ENCODE measurements at places on chromosomes 5 and 9.
A peak's percentile ranks its signal among the peaks of the same experiment; 100 is the strongest.

DNA sequence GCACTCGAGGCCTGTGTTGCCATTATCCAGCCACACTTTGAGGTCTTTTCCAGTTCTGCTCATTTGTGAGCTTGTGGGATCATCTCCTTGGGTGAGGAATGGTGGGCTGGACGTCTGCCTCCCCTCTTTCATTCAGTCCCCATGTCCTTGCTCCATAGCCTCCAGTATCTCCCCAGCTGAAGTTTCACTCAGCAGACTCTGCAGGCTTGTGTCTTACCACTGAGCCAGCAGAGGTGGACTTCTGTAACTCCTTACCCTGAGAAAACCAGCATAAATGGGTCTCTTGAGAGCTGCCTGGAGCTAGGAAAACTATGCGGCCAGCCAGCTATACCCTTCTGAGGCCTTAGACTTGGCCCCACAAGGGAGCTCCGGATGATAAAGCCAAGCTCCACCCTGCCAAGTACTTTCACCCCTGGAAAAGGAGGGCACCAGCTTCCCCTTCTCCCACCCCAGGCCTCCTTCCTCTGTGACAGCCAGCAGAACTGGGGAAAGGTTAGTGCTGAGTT, 12.2 kb downstream of the IRF1 start:
- DNase-seq, result no peak

- DNase-seq, result no peak
Measured at GRCh38 chr5:96752341-96753016, 55.3 kb downstream of the ERAP1 start.

GRCh38 chr5:35804841-35805240, 51.9 kb upstream of the IL7R start:
- DNase-seq, result no peak

DNA sequence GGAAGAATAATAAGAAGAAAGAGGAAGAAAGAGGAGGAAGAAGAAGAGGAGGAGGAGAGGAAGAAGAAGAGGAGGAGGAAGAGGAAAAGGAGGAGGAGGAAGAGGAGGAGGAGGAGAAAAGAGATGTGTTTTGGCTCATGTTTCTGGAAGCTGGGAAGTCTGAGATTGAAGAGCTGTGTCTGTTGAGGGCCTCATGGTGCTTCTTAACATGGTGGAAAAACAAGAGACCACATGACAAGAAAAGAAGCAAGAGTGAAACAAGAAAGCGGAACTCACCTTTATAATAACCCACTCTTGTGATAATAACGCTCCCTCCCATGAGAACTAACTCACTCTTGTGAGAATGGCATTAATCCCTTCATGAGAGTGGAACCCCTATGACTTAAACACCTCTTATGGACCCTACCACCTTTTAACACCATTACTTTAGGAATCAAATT, 36.1 kb upstream of the RANBP6 start:
- no peak for DNase-seq

DNA sequence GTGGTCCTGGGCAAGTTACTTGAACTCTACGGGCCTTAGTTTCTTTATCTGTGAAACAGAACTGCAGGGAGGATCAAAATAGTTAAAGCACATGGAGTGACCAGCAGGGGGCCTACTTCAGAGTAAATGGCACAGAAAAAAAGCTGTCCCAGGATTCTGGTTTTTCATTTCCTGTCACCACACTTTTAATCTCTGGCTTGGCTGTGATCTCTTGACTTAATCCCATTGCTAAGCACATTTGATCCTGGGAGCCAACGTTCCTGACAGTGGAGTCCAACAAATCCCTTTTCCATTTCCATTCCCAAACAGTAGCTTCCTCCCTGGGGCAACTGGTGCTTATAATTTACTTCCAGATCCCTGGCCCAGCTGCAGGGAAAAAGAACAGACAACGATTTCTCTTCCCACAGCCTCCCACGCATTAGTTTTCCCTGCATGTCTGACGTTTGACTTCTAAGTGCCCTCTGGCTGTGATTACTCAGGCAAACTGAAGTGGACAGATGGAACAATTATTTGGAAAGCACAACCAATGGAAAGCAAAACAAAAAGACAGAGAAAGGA, 136.5 kb upstream of the STK32A start:
- no peak for DNase-seq

DNA sequence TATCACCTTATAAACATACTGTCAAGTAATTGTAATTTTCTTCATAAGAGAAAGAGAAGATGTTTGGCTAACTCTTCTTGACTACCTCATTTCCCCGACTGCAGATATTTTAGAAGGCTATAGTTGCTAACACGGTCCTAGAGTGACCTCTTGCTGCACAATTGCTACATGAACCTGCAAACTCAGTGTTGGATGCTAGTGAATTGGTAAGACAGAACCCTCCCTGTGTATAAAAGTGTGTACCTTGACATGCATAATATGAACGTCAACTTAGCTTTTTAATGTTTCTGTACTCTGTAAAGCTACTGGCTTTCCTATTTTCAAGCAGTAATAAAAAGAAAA, 46.7 kb upstream of the CER1 start:
- no peak for DNase-seq

DNA sequence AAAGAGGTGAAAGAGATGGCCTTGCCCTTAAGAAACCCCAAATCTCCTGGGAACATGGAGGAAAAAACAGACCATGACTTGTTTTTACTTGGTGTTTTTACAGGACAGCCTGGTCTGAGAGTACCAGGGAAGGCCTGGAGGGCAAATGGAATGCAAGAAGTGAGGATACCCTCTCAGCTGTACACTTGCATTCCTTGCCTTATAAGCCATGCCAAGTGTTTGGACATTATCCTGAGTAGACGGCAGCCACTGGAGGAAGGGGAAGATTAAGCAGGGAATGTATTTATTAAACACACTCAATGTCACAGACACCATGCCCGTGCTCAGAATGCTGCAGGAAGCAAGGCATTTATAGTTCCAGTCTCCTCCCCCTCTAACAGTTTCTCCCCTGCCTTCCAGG, 581.4 kb downstream of the CDK5RAP2 start:
- DNase-seq, result no peak

GRCh38 chr5:159257007-159257406, 6.1 kb upstream of the UBLCP1 start:
- DNase-seq, result no peak

DNA sequence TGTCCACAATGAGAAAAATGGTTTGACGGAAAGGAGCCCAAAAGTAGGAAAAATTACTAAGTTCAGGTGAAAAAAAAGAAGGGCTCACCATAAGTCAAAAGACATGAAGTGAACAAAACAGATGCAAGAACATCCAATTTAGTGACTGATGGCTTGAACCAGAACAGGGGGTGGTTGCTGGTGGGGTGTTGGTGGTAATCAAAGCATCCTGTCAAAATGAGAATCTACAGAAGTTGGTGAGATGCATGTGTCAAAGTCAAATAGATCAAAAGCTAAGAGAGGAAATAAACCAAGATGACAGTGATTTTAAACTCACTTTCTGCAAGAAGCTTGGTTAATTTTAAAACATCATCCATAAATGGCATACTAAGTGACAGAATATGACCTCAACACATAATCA, 117.4 kb downstream of the MLLT3 start:
- no peak for DNase-seq

DNA sequence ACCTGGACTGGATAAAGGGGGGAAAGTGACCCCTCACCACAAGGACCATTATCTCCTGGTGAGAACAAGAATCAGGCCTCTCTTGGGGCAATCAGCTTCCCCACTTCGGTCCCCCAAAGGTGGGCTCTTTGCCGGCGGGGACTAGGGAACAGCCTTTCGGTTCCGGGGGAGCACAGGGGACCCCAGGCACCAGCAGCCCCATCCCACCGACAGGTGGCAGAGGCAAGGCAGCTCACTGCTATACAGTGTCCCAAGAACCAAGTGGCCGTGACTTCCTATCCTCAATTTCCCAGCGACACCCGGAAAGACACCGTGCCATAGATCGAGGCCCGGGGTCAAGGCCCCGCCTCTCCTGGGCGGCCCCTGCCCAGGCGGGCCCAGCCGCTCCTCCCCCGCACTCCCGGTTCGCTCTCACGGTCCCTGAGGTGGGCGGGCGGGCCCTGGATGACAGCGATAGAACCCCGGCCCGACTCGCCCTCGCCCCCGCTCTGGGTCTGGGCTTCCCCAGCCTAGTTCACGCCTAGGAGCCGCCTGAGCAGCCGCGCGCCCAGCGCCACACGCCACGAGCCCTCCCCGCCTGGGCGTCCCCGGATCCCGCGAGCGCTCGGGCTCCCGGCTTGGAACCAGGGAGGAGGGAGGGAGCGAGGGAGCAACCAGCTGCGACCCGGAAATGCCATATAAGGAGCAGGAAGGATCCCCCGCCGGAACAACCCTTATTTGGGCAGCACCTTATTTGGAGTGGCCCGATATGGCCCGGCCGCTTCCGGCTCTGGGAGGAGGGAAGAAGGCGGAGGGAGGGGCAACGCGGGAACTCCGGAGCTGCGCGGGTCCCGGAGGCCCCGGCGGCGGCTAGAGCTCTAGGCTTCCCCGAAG, 655 bp upstream of the EGR1 start:
- DNase-seq, result peak; percentile 93

- no peak for DNase-seq
Measured at GRCh38 chr5:173633304-173633703, 16.9 kb upstream of the BOD1 start.

- no peak for DNase-seq
Measured at GRCh38 chr9:93463638-93464248, 10.4 kb upstream of the FAM120AOS start.

GRCh38 chr5:144972317-144972716, 801.6 kb downstream of the KCTD16 start:
- DNase-seq, result no peak

GRCh38 chr9:133730994-133731715, 7.0 kb downstream of the SARDH start:
- no peak for DNase-seq

DNA sequence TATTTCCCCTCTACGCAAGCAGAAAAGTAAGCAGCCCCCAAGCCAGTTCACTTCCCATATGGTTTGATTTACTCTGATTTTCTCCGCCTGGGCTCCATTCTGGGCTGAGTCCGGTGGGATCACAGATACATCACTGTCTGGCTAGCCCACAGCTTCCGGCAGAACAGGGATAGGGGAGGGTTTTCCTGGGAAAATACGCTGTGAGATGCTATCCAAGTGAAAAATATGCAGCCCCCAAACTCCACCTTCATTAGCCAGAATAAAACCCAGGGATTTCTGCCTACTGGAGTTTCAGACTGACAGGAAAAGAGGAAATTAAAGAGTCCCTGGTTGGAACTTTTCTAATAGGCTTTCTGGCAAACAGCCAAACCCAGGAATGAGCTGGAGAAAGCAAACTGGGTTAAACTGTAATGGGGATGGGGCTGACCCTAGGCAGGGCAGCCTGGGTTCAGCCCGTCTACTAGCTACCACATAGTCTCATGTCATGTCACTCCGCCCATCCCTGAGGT, 16.9 kb upstream of the NIPAL4 start:
- no peak for DNase-seq

DNA sequence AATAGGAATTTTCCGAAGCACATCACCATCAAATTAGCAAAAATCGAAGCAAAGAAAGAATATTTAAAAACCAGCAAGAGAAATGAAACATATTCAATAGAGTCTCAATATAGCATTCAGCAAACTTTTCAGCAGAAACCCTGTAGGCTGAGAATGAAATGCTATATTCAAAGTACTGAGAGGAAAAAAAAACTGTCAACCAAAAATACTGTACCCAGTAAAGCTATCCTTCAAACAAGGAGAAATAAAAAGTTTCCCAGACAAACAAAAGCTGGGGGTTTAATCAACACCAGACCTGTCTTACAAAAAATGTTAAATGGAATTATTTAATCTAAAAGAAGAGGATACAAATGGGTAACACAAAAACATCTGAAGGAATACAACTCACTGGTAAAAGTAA, 116.0 kb downstream of the TRPM3 start:
- no peak for DNase-seq

DNA sequence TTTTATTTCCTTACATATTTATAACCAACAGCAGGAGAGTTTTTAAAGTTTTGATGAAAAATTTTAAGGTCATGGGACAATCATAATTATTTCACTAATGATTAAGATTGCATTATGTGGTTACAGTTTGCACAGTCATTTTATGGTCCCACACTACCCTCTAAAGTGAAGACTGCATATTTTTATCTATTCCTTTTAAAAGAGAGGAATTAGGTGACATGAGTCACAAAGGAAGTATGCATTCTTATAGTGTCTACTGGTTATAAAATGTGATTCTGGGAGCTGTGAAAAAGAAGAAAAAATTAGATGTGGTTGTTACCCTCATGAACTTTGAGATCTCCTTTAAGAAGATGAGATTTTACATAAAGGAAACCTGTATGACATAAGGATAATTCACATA, 87.9 kb upstream of the GRIA1 start:
- DNase-seq, result no peak
